ENCODE measurements at places on chromosomes 2 and 18. TPM values are rescaled to one million over a fixed set of nuclear protein-coding genes. Genes with fewer than 3 reads are reported as not detected.

GRCh38 chr2:64913357-64913869, 75.8 kb upstream of the SLC1A4 start:
- H3K36me3 ChIP-seq = no peaks in the 10 kb centered on the region
- DNase-seq = no peak
- H3K4me1 ChIP-seq = peaks cover 5% of the 10 kb centered on the region
- no peak overlapping the region for H3K4me3 ChIP-seq
- peaks cover 4% of the 10 kb centered on the region for H3K27me3 ChIP-seq

DNA sequence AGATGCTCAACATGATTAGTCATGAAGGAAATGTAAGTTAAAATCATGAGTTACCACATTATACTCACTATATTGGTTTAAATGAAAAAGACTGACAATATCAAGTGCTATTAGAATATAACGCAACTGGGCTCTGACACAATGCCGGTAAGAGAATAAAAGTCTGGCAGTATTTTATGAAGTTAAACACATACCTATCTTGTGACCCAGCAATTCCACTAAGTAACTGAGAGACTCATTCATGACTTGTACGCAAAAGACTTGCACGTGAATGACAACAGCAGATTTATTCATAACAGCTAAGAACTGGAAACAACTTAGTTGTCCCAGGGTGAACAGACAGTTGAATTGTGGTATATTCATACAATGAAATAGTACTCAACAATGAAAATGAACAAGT, 342.1 kb downstream of the SLC4A3 start:
- no peaks in the 10 kb centered on the region for H3K27me3 ChIP-seq
- H3K36me3 ChIP-seq = peaks cover 3% of the 10 kb centered on the region
- H3K4me1 ChIP-seq = no peaks in the 10 kb centered on the region
- H3K4me3 ChIP-seq = no peak overlapping the region
- H3K27ac ChIP-seq = no peak overlapping the region
- DNase-seq = no peak

GRCh38 chr2:10863837-10864236, 47.9 kb upstream of the KCNF1 start:
- H3K4me1 ChIP-seq = peaks cover 26% of the 10 kb centered on the region
- H3K4me3 ChIP-seq = peak overlapping the region; percentile 49
- DNase-seq = no peak
- H3K27ac ChIP-seq = no peak overlapping the region
- H3K36me3 ChIP-seq = peaks cover 7% of the 10 kb centered on the region

- peak overlapping the region; percentile 95 for H3K4me3 ChIP-seq
- H3K36me3 ChIP-seq = peaks cover 6% of the 10 kb centered on the region
- peak; percentile 47 for DNase-seq
- H3K27ac ChIP-seq = peak overlapping the region; percentile 96
These were observed 626 bp downstream of the CAPN10 start for GRCh38 chr2:240586919-240587800.

The CDKL4 gene
- total RNA-seq = not detected

The NT5DC4 gene
- total RNA-seq = not detected

The RRM2 gene
- 1.7 TPM for total RNA-seq

The METTL4 gene
- total RNA-seq = 14.1 TPM

The BOK gene
- not detected for total RNA-seq
